ENCODE measurements at places on chromosomes 1 and 21.

DNA sequence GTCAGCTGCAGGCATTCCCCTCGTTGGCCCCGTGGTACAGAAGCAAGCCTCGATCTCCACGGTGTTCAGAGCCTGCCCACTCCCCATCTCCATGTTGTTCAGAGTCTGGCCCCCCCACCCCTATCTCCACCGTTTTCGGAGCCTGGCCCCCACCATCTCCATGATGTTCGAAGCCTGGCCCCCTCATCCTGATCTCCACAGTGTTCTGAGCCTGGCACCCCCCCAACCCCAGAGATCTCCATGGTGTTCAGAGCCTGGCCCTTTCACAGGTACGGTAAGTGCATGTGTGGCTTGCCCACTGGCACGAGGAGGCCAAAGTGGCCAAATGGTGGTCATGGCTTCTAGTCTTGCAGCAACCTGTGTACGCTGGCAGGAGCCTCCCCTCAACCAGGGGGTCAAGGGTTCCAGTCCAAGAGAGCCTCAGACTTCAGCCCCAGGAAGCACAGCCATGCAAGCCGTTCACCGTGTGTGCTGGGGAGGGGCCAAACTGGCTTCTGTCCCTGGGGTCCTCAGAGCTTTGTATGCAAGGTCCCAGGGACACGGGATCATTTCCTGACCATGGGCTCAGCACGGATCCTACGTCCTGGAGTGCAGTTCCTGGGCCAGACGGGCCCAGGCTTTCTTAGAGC is 13.3 kb upstream of the PCBP3 start:
- no peak for DNase-seq

DNA sequence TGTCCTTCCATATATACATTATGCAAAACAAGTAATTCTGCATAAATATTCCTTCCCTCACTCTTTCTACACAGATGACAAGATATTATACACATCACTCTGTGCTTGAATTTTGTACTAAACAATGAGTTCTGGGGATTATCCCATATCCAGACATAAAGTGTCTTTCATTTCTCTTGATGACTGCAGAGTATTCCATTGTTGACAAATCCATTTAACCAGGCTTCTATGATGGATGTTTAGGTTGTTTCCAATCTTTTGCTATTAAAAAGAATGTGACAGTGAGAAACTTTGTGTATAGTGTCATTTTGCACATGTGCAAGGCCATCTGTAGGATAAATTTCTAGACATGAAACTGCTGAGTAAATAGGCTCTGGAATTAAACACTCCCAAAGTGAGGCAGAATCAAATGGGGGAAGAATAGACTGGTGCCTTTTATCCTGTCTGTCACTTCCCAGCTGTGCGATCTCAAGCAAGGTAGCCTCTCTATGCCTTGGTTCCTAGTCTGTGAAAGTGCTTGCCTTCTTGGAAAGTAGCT is 29.9 kb upstream of the ATP2B4 start:
- DNase-seq: no peak

DNA sequence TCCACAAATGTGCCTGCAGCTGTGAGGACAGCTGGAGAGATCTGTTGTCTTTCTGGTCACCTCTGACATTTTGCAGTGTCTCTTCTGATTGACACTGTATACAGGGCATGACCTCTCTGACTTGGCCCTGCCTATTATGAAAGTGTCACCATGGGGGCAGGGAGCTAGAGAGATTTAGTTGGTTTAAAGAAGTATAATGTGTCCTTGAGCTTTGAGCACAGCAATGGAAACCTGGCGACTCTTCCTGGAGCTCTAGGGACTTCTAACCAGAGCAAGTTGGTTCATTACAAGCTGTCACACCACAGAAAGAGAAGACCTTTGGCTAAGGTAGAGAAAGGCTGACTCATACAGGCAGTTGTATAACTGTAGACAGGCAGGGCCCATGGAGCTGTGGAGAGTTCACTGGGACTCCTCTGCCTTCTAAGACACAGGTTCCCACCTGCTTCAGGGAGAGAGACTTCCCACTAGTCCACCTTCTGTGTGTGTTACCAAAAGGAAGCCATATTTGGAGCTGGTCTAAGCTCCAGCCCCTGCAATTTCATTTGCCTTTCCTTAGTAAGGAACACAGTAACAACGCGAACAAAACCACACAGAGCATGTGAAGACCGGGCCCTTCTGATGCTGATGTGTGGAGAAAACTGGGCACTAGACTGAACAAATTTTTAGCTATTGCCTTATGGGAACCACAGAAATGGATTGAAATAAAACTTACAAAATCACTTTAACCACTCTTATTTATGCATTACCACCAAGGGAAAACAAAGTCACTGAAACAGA is 90.5 kb upstream of the ADAR start:
- no peak for DNase-seq

- no peak for DNase-seq
Measured at GRCh38 chr1:205933671-205934618, 9.3 kb downstream of the SLC26A9 start.

- DNase-seq: no peak
Measured at GRCh38 chr1:184947497-184948256, 26.6 kb downstream of the NIBAN1 start.

DNA sequence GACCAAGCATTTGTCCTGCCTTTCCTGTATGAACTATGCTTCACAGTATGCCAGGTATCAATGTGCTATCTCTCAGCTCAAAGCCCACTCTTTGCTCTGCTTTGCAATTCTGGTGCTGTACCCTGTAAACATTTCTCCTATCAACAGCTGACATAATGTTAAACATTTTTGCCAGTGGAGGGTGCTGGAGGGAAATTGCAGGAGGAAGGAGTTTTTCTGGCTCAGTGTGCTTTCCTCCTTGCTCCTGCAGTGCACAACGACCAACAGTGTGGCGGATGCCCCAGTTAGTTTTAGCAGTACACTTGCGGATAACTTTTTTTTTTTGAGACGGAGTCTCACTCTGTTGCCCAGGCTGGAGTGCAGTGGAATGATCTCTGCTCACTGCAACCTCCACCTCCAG is 67.1 kb upstream of the PTGFRN start:
- no peak for DNase-seq

DNA sequence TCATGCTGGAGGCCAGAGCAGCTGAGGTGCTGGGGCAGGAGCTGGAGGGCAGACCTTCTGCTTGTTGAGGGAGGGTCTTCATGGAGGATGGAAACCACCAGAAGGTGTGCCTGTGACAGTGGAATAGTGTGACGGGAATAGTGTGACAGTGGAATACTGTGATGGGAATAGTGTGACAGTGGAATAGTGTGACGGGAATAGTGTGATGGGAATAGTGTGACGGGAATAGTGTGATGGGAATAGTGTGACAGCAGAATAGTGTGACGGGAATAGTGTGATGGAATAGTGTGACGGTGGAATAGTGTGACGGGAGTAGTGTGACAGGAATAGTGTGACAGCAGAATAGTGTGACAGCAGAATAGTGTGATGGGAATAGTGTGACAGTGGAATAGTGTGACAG is 325.1 kb downstream of the HHAT start:
- no peak for DNase-seq

DNA sequence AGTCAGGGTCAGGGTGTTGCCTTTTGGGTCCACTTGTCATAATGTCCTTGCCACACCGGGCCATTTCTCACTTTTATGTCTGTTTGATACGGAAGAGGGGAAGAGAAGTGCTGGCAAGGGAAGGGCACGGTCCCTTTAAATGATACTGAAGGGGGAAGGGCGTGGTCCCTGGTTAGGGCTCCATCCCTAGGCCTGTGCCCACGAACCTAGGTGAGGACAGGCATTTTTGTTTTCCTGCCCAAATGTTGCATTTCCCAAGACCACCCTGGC is 25.2 kb downstream of the B3GALT5 start:
- DNase-seq: no peak

DNA sequence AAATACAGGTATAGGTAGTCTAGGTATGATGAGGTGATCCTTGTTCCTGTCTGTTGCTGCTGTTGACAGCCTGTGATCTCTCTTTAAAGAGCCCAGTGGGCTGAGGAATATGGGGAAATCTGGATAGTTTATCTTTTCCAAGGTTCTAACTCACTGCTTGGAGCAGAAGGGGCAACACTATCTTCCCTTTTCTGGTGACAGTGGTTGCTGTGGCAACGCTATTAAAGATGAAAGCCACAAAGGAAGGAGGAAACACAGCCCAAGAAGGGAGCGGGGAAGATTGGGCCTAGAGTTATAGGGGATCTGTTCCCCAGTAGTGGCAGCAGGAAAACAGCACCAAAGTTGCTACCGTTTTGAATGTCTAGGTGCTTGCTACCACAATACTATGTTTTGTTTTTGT is 8.8 kb downstream of the PCP4L1 start:
- no peak for DNase-seq

DNA sequence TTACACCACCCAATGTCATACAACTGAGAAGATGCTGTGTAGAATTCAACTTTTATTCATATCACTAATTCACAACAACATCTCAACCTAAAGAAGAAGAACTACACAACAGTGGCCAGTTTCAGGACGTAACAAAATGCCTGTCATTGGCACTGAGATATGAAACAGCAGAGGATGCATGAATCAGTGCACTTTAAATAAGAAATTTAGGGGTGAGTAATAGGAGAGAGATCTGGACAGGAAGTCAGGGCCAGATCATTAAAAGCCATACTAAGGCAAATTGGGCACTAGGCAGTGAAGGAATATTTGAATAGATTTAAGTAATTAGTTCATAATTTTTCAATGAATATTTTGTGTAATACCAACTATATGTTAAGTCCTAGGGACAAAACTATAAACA is 510.5 kb downstream of the PLPP3 start:
- DNase-seq: no peak

- DNase-seq: no peak
Measured at GRCh38 chr21:41367945-41368734, 6.3 kb downstream of the MX2 start.

DNA sequence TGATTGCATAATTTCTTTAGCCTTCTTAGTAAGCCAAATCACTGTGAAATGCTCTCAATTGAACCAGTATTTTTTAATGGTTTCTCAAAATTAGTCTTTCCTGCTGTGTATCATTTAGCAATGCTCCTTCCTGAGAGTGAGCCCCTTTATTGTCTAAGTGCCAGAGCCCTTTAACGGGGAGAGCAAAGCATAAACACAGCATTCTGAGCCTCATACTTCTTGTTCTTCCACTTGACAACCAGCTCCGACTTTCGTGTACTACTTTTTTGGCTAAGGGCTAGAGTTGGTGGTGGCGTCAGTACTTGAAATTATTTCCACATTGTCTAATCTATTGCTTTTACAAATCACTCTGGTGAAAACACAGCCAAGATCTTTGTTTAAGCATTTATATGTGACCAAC is 299.0 kb downstream of the TPR start:
- DNase-seq: no peak

- no peak for DNase-seq
Measured at GRCh38 chr1:236009857-236010256, 55.0 kb downstream of the NID1 start.

GRCh38 chr1:87023326-87023725 is 108.9 kb downstream of the HS2ST1 start:
- no peak for DNase-seq

DNA sequence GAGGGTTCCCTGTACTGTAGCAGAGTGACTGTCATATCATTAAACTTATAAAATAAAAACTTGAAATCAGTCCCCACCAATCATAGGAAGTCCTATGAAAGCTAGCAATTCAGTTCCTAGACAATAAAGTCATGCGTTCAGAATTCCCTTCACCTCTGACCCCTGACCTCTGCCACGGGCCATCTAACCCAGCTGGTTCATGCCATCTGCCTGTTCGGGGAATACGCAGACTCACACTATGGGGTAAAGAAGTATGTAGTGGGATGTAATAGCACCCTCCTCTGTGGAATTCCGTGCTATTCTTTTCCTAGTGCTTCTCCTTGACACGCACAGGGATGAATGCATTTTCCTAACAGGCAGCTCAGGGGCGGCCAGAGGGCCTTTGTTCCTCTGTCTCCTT is 2.1 kb downstream of the GSTM4 start:
- no peak for DNase-seq

GRCh38 chr1:35683012-35683411 is 35.7 kb downstream of the C1orf216 start:
- no peak for DNase-seq

- no peak for DNase-seq
Measured at GRCh38 chr1:110542725-110543124, 23.8 kb upstream of the KCNA10 start.

- no peak for DNase-seq
Measured at GRCh38 chr21:35394049-35394448, 344.9 kb upstream of the RUNX1 start.

DNA sequence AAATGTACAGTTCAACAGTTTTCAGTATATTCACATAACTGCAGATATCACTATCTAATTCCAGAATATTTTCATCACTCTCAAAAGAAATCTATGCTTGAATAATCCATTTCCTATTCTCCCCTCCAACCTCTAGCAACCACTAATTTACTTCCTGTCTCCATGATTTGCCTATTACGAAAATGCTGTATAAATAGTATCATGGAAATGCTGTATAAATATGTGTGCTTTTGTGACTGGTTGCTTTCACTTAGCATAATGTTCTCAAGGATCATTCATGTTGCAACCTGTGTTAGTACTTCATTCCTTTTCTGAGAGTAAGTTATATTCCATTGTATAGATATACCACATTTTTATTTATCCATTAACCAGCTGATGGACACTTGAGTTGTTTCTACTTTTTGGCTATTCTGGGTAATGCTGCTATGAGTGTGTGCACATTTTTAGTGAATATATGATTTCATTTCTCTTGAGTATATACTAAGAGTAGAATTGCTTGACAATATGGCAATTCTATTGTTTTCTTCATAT is 115.6 kb downstream of the TNFSF18 start:
- no peak for DNase-seq

DNA sequence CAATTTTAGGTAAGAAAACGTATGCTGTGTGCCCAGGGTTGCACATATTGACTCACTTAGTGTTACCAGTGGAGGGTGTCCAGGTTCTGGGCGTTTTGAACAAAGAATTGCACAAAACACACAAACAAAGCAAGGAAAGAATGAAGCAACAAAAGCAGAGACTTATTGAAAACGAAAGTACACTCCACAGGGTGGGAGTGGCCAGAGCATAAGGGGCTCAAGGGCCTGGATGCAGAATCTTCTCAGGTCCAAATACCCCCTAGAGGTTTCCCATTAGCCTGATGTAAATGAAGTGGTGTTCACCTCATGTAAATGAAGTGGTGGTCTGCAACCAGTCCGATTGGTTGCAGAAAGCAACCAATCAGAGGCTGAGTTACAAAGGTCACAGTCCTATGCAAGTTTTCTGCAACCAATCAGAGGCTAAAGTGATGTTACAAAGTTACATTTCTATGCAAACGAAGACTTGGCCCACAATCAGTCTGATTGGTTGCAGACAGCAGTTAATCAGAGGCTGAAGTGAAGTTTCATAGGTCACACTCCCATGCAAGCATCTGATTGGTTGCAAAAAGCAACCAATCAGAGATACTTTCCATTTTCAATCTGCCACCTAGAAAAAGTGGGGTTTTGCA is 228.3 kb downstream of the ST6GALNAC3 start:
- no peak for DNase-seq

All from NCI-H187 (cell line).